ENCODE measurements at places on chromosomes 16 and 17.

DNA sequence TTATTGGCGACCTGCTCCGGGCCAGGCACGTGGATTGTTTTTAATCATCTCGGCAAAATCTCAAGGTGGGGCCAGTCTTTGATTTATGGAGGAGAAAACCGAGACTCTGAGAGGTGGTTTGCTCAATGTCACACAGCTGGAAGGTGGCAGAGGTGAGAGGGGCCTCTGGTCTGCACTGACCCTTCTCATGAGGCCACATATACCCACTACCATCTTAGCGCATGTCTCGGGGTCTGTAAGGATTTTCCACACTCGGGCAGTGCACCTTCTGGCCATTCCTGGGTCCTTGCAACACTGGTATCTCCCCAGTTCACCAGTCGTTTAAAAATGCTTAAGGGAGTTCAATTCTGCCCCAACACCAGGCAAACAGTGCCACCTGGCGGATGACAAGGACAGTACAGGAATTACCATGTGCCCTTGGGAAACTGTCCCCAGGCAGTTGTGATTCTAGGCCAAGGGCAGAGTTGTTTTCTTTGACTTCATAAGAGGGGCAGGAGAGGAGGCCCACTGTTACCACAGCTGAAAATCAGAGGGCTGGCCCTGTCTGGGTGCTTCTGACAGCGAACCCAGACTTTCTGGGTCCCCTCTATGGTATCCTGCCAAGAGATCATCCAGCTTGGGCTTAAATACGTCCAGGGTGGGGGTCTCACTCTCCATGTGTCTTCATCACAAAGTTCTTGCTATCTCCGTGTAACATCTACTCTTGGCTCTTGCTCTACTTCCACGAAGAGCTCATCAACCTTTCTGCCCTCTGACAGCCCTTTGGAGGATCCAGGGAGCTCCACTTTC, 39.4 kb upstream of the RAI1 start:
- peak; percentile 86 for DNase-seq

- peak; percentile 74 for DNase-seq
These were observed 64.6 kb downstream of the CYTH1 start for GRCh38 chr17:78717431-78717980.

DNA sequence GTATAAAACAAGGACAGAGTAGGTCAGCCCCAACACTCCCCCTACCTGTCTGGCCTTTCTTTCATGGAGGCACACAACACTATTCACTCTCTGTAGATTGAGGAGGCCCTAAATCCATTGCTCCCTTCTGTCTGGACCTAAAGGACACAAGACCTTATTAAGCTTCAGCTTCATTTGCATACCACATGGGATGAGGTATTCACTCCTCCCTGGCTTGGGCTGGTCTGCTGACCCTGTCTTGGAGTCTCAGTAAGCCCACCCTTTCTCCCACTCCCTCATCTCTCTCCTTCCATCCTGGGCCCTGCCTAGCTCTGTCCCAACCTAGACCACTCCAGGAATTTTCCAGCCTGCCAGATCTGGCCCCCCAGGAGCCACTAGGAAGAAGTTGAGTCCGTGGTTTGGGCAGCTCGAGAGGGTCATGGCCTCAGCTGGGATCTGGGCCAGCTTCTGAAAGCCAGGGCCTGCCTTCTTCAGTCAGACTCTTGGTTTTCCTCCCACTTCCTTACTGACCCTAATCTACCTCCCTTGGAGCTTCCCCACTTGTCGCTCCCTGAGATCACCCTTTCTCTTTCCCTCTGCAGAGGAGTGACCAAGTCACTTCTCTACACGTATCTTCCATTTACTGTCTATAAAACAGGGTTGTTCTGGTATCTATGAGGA, 6.5 kb upstream of the LLGL1 start:
- DNase-seq, result peak; percentile 59

GRCh38 chr17:20256144-20256543, 211.2 kb downstream of the LGALS9B start:
- peak; percentile 48 for DNase-seq

GRCh38 chr16:69440250-69440649, 15.8 kb downstream of the CYB5B start:
- DNase-seq, result no peak
